SW480 (cell line): ENCODE measurements at places on chromosomes 13 and 19.
A peak's percentile ranks its signal among the peaks of the same experiment; 100 is the strongest.

DNA sequence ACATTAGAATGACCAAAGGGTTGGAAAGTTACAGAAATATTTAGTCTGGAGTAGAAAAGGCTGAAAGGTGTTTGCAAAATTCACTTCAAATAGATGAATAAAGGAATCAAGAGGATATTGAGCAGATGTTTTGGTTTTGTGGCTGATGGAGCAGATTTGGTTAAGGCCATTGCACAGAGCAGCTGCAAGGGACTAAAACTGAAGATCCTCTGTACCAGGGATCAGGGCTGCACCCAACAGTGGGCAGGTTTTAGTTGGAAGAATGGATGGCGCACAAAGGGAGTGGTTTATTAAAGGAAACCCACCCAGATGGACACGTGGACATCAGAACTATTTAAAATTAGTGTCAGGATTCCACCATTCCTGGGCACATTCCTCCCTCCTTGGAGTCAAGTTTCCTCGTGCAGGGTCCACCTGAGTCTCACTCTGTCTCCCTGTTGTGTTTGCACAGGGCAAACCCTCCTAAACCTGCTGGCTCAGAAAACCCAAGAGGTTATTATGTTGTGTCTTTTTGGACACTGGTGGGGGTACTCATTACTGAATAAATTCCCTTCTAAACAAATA is 9.2 kb upstream of the UBAC2 start:
- no peak for DNase-seq

DNA sequence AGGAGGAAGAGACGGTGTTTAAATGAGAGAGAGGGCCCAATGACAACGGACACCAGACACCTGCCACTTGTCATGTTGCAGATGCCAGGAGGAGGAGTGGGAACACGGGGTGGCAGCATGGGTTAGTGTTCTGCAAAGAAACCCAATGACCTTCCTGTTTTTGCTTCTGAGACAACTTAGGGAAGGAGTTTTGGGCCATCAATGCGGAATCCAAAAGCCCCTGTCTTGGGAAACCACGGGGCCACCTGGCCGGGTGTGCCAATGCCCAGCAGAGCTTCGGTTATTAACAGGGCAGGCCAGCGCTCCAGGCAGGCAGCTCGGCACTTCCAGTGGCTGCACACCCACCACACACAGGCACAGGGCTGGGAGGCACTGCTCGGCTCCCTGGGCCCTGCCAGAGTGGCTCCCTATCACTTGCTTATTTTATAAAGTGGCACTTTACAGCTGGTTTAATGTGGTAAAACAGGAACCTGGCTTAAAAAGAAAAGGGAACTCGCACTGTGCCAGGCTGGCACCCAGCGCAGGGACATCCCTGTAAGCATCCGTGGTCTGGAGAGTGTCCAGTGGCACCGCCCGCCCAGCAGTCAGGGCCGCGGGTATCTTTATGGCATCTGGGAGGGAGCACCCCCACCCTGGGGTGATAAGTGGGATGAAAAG is 19.1 kb downstream of the ELL start:
- DNase-seq, result no peak

DNA sequence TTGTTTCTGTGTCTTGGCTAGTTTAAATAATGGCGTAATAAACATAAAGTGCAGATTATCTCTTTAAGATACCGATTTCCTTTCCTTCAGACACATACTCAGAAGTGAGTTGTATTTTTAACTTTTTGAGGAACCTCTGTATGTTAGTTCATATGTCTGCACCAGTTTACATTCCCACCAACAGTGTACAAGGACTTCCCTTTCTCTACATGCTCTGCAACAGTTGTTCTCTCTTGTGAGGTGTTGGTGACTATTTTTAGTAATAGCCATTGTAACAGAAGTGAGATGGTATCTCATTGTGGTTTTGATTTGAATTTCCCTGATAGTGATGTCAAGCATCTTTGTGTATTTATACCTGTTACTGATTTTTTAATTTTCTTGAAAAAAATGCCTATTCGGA is 418.6 kb downstream of the UQCRFS1 start:
- DNase-seq, result no peak

DNA sequence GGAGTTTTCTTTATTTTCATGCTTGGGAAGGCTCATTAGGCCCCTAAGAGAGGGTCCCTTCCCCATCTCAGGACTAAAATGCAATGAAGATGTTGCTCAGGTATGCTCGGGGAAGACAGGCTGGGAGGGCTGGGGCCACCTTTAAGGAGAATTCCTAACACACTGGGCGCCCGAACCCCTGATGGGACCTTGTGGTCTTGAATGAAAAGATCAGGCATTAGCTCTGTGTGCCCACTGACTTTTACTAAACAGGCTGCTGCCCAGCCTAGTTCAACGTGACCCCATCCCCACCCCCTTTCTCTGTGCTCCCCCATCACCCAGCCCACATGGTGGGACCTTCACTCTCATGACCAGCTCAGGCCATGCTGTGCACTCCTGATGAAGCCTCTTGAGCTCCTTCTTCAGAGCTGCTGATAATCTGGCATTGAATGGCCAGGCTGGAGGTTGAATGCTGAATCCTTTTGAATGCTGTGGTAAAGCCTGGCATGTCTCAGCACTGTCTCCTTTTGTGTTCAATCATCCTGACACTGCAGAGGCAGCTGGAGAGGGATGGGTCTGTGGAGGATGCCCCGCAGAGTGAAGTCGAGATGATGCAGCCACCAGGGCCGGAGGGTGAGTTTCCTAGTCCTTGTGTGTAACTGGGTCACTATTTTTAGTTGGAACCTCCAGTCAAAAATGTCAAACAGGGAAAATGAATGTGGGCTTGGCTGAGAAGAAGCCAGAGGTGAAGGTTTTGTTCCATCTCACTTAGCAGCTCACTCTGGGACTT is 209.1 kb downstream of the UQCRFS1 start:
- DNase-seq, result no peak

DNA sequence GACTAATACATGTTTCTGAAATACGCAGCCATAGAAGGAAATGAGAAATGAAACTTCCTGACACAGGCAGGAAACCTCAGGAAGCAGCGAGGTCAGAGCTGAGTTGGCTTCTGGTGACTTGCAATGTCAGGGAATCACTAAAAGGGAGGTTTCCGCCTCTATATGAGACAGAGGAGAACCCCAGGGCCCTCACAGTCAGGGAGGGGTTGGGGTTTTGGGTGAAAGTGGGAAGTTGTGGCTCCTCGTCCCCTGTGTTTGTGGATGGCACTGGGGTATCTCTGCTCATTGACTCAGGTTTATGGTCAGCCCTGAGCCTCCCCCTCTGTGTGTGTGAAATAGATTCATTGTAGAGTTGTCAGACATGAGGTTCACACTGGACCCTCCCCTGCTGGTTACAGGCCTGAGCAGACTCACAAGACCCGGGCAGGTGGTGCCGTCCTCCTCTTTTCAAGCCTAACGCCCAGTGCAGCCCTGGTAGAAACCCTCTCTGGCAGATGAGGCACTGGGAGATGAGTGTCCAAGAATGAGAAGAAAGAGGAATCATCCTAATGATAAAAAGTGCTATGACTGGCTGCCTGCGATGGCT is 5.5 kb upstream of the LILRA6 start:
- DNase-seq, result no peak

DNA sequence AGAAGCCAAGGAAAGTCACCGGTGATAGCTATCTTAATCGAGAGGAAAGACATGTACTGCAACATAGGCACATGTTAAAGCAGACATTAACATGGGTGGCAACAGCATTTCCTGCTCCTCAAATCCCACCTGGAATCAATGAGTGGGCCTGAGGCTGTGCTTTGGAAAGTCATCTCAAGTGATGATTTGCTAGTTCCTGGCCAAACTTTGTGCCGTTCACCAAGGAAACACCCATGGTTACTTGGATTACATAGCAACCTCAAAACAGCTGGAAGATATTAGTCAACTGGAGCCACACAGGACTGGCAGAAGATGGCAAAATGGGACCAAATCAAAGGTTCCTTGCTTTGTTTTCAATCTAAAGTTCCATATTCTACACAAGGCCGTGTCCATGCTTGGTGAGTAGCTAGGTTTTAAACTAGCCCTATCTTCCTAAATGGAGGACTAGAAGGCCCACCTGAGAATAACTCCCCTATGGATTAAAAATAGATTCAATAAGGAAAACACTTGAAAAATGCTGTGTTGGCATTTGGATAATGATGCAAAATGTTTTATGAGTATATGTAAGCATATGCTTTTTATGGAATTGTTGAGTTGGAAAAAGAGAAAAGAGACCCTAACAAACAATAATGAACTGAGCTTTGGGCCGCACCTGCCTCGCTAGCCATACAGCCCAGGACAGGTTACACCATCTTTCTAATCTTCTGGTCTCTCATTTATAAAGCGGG is 144.5 kb downstream of the RGCC start:
- DNase-seq, result no peak

DNA sequence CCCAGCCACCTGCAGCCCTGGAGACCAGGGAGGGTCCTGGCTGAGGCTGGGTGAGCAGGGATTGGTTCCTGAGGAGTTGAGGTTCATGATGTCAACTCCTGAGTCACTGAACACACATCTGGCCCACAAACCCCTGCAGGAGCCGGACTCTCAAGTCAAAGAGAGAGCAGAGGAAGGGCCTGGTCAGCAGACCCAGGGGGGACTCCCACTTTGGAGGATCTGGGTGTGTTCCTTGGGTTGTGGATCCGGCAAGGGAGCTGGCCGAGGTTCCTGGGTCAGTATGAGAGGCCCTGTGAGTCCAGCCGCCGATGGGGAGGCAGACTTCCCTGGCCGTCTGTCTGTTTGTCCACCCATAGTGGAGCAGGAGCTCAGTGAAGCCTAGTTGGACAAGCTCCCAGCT is 4.0 kb downstream of the SLC7A10 start:
- no peak for DNase-seq

DNA sequence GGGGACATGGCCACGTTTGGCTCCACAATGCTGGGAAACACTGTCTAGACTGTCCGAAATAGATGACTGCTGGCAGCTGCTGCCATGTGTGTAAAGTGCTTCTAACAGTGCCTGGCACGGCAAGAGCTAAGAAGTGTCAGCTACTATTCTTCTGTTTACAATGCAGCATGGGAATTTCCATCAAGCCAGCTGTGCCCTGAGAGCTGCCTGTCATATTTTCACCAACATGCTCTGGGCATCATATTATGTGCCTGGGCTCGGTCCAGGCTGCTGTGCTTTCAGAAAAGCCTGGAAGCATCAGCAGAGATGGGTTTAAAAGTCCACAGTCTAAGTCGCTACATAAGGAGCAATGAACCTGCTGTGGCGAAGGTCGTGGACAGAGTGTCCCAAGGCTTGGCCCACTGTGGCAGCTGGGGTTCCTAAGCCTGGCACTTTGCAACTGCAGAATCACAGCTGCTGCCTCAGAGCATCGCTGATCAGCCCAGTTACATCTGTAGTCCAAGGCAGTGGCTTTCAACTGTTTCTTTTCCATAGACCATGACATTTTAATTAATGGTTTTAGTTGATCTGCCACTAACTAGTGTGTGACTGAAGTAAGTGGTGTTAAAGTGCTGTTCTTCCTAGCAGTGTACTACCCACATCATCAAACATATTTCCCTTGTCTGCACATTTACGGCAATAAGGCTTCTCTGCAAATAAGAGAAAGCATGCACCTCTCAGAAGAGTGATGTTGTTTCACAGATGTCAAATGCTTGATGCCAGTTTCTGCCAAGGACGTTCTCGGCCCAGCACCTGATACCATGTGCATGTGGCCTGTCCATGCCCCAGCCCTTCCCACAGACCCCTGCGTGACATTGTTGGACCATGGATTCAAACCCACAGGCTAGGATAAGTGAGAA is 95.7 kb upstream of the C1QTNF9B start:
- no peak for DNase-seq

GRCh38 chr19:45881082-45881908 is 4.6 kb downstream of the IRF2BP1 start:
- no peak for DNase-seq

DNA sequence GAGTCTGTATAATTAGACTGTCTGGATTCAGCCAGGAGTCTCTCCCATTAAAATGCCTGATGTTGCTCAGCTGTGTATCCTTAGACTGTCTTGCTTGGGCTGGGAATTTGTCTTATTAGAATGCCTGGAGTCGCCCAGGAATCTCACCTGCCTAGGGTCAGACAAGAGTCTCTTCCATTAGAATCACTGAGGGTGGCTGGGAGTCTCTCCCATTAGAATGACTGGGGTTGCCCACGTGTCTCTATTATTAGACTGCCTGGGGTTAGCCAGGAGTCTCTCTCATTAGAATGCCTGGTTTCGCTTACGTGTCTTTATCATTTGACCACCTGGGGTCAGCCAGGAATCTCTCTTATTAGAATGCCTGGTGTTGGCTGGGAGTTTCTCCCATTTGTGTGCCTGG is 1450.0 kb downstream of the UQCRFS1 start:
- DNase-seq, result no peak

DNA sequence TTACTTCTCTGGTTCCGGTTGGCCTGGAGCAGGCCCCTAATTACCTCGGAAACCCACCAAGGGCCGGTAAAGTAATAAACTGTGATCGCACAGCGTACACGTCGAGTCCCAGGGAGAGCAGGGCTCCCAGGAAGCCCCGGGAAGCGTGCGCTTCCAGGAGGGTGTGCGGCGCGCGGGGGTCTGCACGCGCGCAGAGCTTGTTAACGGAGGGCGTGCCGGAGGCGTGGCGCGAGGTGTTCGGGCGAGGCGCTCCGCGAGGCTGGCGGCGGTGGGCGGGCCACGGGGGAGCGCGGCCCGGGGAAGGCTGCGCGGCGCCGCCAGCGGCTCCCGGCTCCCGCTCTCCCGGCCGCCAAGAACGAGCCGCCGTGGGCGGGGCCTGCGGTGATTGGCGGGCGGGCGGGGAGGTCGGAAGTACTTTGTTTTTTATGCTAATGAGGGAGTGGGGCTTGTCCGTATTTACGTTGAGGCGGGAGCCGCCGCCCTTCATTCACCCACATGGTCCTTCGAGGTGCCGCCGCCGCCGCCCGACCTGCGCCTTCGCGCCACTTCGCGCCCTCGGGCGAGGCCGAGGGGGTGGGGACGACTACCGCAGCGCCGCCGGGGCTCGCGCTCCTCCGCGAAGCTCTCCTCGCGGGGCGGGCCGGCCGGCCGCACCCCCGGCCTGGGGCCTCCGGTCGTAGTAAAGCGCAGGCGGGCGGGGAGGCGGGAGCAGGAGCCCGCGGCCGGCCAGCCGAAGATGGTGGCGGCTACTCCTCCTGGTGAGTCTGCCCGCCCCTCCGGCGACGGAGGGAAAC is at the start of gene MIR17HG:
Gene MIR17HG, plus strand, starts transcription at position 486 of the 794 bp plus-strand sequence.
- DNase-seq, result peak; percentile 95

- no peak for DNase-seq
These were observed 5.7 kb downstream of the ZNF551 start for GRCh38 chr19:57687363-57688010.

- no peak for DNase-seq
These were observed 2.1 kb downstream of the SPATA13 start for GRCh38 chr13:24162604-24163003.

DNA sequence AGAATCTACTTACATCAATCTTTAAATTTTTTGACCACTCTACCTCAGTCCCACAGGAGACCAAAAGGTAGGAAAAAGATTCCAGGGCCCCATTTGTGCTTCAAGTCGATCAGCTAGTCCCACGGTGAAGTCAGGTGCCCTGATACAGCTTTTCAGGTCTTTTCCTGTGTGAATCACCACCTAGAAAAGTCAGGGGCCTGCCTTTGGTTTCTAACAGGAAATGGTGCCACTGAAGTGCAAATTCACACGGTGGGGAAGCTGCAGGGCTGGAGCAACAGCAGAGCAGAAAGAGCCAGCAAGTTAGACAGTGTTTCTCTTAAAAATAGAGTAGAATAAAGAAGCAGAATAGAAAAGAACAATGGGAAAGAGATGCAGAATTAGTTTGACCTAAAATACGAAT is 107.5 kb downstream of the KLF12 start:
- no peak for DNase-seq

- peak; percentile 22 for DNase-seq
These were observed 439.5 kb downstream of the EFNB2 start for GRCh38 chr13:106095919-106096318.

GRCh38 chr19:58330458-58330857 is 3.7 kb downstream of the ZSCAN22 start:
- DNase-seq, result peak; percentile 47

- no peak for DNase-seq
These were observed 16.6 kb downstream of the RFX1 start for GRCh38 chr19:13989487-13989886.
